Peyer's patch (tissue), 4 donors: ENCODE measurements at places on chromosomes 4 and X. TPM values are rescaled to one million over a fixed set of nuclear protein-coding genes. Genes with fewer than 3 reads are reported as not detected.

HEPH gene
- total RNA-seq, result 249 TPM

MAGEC3 gene
- total RNA-seq, result not detected

GPR78 gene
- total RNA-seq, result not detected

PAK3 gene
- total RNA-seq, result 0.13 TPM

PABPC1L2B gene
- not detected for total RNA-seq

PHEX gene
- 8.7 TPM for total RNA-seq

KLB gene
- total RNA-seq, result 1.8 TPM

CDS1 gene
- 43.4 TPM for total RNA-seq

RAB33A gene
- total RNA-seq, result 1.3 TPM

EGF gene
- total RNA-seq, result 0.80 TPM

RRH gene
- total RNA-seq, result not detected

CSAG3 gene
- total RNA-seq, result not detected

CSAG1 gene
- not detected for total RNA-seq

TRIM61 gene
- 1.7 TPM for total RNA-seq

DGAT2L6 gene
- not detected for total RNA-seq

MORC4 gene
- 12.4 TPM for total RNA-seq

WDFY3 gene
- 52.9 TPM for total RNA-seq

PAGE1 gene
- not detected for total RNA-seq

KCTD8 gene
- not detected for total RNA-seq

SPANXD gene
- total RNA-seq, result not detected

FAM13A gene
- 91.9 TPM for total RNA-seq

GYPE gene
- total RNA-seq, result not detected

SORCS2 gene
- total RNA-seq, result 9.9 TPM

TXK gene
- total RNA-seq, result 5.1 TPM

RS1 gene
- total RNA-seq, result not detected

TCEAL7 gene
- total RNA-seq, result 5.8 TPM

CENPVL2 gene
- not detected for total RNA-seq

GAB3 gene
- 5.4 TPM for total RNA-seq

ZNF81 gene
- total RNA-seq, result 8.3 TPM

SYP gene
- total RNA-seq, result 5.5 TPM

BTC gene
- total RNA-seq, result 0.83 TPM

CETN2 gene
- total RNA-seq, result 9.3 TPM

EGFL6 gene
- total RNA-seq, result not detected
